Hepatocyte (in vitro differentiated cells): ENCODE measurements at places on chromosomes 13 and 19.

- no peak overlapping the region for H3K4me3 ChIP-seq
- no peak for DNase-seq
- H3K36me3 ChIP-seq: no peaks in the 10 kb centered on the region
- no peak overlapping the region for H3K27ac ChIP-seq
- no peaks in the 10 kb centered on the region for H3K4me1 ChIP-seq
- H3K27me3 ChIP-seq: no peaks in the 10 kb centered on the region
Observed at GRCh38 chr13:48526286-48526685, 6.6 kb downstream of the RCBTB2 start.

DNA sequence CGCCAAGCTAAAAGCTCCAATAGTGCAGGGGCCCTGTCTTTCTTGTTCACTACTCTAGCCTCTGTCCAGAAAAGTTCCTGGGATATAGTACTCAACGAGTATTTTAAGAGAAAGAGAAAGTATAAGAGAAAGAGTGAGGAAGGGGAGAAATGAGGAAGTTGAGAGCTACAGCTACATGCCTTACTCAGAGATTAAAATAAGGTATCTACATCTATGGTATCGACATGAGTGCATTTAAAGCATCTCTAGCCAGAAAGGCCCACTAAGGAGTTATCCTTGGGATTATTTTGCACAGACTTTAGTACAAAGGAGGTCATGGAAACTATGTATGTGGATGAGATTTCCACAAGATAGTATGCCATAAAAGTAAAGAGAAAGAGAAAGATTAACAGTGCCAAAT is 28.5 kb downstream of the MYCBP2 start:
- DNase-seq: no peak
- H3K4me1 ChIP-seq: peaks cover 9% of the 10 kb centered on the region
- H3K27me3 ChIP-seq: no peaks in the 10 kb centered on the region
- H3K4me3 ChIP-seq: no peak overlapping the region

- peak within 1 kb of the TSS; percentile 53 for H3K4me3 ChIP-seq
- H3K4me1 ChIP-seq: peaks cover 13% of the 10 kb centered on the region
- peak within 1 kb of the TSS; percentile 18 for H3K27ac ChIP-seq
- peak; percentile 86 for DNase-seq
Observed at GRCh38 chr19:35154525-35155406, at the start of gene FXYD5. Gene FXYD5 (plus strand): TSS chr19:35154735. CDS start chr19:35155551, 816 bp downstream.

- H3K4me3 ChIP-seq: no peak overlapping the region
- DNase-seq: no peak
Observed at GRCh38 chr13:44030615-44031014, 150.9 kb downstream of the LACC1 start.

DNA sequence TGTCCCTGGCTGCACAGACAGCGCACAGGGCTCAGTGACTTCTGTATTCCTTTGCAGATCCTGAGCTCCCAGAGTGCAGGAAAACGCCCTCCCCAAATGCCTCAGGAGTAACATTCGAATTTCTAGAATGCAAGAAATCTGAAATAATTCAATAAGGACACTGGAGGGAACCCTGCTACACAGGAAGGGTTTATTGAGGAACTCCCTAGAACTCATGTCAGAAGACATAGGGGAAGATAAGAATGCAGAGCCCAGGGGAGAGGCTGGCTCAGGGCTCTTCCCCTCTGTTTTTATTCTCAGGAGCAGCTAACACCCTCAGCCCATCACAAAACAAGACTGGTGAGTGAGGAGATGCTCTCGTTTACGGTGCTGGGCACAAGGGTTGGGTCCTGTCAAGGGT is 6.8 kb downstream of the LILRA1 start:
- no peak for DNase-seq
- no peaks in the 10 kb centered on the region for H3K4me1 ChIP-seq
- H3K4me3 ChIP-seq: no peak overlapping the region
- H3K27ac ChIP-seq: no peak overlapping the region
- no peaks in the 10 kb centered on the region for H3K27me3 ChIP-seq
- no peaks in the 10 kb centered on the region for H3K36me3 ChIP-seq

DNA sequence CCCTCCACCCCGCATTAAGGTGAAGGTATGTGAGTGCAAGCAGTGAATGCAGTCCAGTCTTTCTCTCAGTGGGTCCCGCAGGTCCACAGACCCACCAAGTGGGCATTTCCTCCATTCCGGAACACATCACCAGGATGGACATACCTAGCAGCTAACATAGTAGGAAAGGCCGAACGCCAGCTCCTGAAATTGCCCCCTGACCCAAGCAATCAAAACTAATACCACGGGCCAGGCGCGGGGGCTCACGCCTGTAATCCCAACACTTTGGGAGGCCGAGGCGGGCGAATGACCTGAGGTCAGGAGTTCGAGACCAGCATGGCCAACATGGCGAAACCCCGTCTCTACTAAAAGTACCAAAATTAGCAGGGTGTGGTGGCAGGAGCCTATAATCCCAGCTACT is 71.7 kb upstream of the VSTM2B start:
- no peaks in the 10 kb centered on the region for H3K4me1 ChIP-seq
- no peak for DNase-seq
- H3K27me3 ChIP-seq: no peaks in the 10 kb centered on the region
- H3K4me3 ChIP-seq: no peak overlapping the region

DNA sequence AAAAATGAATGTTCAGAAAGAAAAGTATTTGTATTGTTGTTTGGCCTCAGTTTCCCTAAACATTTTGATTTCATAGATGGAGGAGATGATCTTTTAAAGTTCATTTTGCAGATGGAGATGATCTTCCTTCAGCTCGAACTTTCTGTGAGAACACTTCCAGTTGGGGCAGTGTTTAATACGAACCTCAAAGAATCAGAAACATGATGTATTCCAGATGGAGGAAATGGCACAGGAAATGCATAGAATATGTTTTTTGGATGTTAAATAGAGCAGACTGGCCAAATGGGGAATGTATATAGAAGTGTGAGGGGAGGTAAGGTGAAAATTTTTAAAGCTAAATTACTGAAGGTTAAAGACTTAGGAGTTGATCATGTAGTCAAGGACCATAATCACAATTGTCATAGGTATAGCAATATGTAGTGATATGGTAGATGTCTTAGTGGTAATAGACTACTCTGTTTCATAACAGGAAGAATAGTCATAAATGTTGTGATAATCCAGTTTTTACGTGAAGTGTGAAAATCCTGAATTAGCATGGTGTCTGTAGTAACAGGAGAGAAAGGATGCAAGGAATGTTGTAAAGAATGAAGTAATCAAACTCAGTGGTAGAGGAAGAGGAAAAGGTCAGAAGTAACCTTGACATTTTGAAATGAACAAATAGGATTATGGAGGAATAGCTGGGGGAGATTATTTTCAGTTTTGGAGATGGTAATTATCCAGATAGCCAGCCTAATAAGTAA is 5.1 kb downstream of the RAP2A start:
- no peak overlapping the region for H3K4me3 ChIP-seq
- no peak for DNase-seq
- H3K27me3 ChIP-seq: no peaks in the 10 kb centered on the region
- H3K4me1 ChIP-seq: no peaks in the 10 kb centered on the region
- H3K36me3 ChIP-seq: no peaks in the 10 kb centered on the region

- H3K4me3 ChIP-seq: no peak overlapping the region
- H3K27me3 ChIP-seq: no peaks in the 10 kb centered on the region
- no peaks in the 10 kb centered on the region for H3K4me1 ChIP-seq
- H3K27ac ChIP-seq: no peak overlapping the region
- no peaks in the 10 kb centered on the region for H3K36me3 ChIP-seq
Observed at GRCh38 chr19:49393881-49394280, 5.8 kb downstream of the KASH5 start.

GRCh38 chr19:19259741-19260140 is 13.4 kb downstream of the TM6SF2 start:
- H3K4me3 ChIP-seq: no peak overlapping the region
- no peak for DNase-seq
- no peaks in the 10 kb centered on the region for H3K36me3 ChIP-seq
- no peaks in the 10 kb centered on the region for H3K4me1 ChIP-seq
- H3K27ac ChIP-seq: no peak overlapping the region
- H3K27me3 ChIP-seq: peaks cover 40% of the 10 kb centered on the region
